Activated naive CD8-positive, alpha-beta T cell treated with anti-CD3 and anti-CD28 coated beads, Interleukin-2, amount 10 ng/mL, durations not matched to agents 7 days and 5 days (primary cell): ENCODE measurements at places on chromosomes 12 and 14. TPM values are rescaled to one million over a fixed set of nuclear protein-coding genes. Genes with fewer than 3 reads are reported as not detected.

The INHBC gene
- total RNA-seq, result not detected

The CCDC77 gene
- 14.6 TPM for total RNA-seq

The BATF gene
- total RNA-seq, result 34.1 TPM

The METAP2 gene
- total RNA-seq, result 71.2 TPM

The KRT6C gene
- total RNA-seq, result not detected

The IRF2BPL gene
- total RNA-seq, result 38.5 TPM

The IL22 gene
- total RNA-seq, result not detected

The KRT77 gene
- not detected for total RNA-seq

The STXBP6 gene
- not detected for total RNA-seq

The TAS2R9 gene
- total RNA-seq, result 0.28 TPM

The RBM23 gene
- 98.0 TPM for total RNA-seq

The PA2G4 gene
- total RNA-seq, result 226 TPM
